ENCODE measurements at places on chromosomes 11 and 22.

GRCh38 chr11:72755713-72756285 is 3.6 kb upstream of the ARAP1 start:
- no peak for DNase-seq

GRCh38 chr11:105573091-105573490 is 36.8 kb upstream of the GRIA4 start:
- DNase-seq: no peak

GRCh38 chr11:34775417-34775888 is 140.7 kb downstream of the APIP start:
- no peak for DNase-seq

- no peak for DNase-seq
Measured at GRCh38 chr11:62104816-62105653, 18.8 kb upstream of the INCENP start.

- DNase-seq: no peak
Measured at GRCh38 chr11:103892603-103893002, 143.8 kb upstream of the DDI1 start.

DNA sequence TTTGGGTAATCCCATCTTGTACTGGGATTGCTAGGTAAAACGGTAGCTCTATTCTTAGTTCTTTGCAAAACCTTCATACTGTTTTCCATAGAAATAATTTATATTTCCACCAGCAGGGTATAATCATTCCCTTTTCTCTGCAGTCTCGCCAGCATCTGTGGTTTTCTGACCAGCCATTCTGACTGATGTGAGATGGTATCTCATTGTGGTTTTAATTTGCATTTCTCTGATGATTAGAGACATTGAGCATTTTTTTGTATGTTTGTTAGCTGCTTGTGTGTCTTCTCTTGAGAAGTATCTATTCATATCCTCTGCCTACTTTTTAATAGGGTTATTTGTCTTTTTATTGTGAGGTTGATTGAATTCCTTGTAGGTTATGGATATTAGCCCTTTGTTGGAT is 220.9 kb downstream of the PGR start:
- DNase-seq: no peak

- no peak for DNase-seq
Measured at GRCh38 chr11:46718155-46719019, 626 bp upstream of the F2 start.

DNA sequence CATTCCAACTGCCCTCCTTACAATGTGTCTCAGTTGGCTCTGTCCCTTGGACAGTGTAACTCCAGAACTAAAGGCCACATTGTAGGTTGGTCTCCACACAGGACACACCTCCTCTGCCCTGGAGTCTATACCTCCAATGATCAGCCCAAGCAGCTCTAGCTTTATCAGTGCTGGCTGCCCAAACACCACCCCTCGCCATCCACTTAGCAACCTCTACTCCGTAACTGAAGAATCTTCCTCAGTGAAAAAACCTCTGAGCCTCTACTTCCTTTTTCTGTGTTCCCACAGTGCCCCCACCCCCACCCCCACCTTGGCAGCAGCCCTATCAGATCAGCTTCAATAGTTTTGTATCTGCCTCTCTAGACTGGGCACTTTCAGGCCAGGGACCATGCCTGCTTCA is 33.4 kb downstream of the SERPINH1 start:
- no peak for DNase-seq

DNA sequence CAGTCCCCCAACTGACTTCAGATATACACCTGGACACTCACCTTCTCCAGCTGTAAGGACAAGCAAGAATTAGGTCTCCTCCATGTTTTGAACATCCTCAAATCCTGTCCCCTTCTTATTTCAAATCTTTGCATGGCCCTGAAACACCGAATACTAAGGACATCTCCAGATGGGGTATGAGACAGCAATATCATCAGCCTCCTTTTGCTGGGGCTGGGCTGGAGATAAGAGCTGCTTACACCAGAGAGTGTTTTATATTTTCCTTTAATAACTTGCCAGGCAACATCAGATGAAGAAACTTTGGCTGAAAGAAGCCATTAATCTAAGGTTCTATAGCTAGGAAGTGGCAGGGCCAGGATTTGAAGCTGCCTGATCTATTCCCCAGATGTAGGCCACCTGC is 21.6 kb downstream of the TUG1 start:
- no peak for DNase-seq

- no peak for DNase-seq
Measured at GRCh38 chr11:90629229-90629806, 406.5 kb upstream of the CHORDC1 start.

- no peak for DNase-seq
Measured at GRCh38 chr11:26762089-26762488, 40.2 kb upstream of the SLC5A12 start.

GRCh38 chr11:9834291-9834690 is 170.4 kb downstream of the SWAP70 start:
- no peak for DNase-seq

GRCh38 chr22:28402539-28402938 is 277.1 kb downstream of the TTC28 start:
- no peak for DNase-seq

DNA sequence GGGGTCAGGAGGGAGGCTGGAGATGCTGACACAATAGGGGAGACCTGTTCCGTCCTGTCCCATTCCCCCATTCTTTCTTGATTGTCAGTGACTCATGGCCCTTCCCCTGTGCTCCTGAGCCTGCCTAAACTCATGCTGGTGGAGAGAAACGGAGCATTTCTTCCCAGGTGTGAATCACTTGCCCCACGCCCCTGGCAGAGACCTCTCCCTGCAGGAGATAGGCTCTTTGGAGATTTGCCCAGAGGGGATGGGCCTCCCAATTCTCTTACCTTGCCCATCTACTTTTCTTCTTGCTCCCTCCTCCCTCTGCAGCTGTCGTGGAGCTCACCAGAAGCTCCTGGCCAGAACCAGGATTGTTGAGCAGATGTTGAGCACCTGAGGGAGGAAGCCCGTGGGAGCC is 121.9 kb upstream of the OR9Q1 start:
- no peak for DNase-seq

DNA sequence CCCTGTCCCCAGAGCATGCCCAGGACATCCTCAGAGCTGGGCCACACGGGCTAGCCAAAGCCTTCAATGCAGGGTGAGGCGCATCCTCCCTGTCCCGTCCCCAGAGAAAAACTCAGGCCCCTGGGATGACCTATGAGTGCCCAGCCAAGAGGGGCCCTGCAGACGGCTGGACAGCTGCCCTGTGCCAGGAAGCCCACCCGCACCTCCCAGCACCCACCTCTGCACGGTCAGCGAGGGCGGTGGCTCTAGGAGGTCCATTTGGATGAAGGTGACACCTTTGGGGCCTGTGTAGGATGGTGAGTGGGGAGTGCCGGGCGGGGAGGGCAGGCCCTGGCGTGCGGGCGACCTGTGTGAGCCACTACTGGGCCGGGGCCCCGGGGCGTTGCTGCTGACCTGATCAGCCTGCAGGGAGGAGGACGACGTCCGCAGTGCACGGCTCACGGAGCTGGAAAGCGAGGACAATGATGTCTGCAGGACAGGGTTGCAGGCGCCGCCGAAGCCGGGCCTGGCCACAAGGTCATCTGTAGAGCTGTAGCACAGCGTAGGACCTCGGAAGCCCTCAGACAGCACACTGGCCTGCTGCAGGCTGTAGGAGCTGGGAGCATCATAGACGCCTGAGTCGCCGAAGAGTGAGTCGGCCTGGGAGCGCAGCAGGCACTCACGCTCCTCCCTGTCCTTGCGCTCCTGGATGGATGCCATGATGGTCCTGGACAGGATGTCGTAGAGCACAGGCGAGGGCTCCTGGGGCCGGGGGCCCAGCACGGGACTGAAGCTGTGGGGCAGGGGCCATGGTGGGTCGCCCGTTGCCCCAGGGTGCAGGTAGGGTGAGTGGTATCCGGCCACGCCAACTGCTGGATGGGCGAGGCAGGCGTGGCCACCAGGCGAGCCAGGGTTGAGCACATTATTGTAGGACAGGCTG is 180.5 kb downstream of the IGLL1 start:
- DNase-seq: no peak

DNA sequence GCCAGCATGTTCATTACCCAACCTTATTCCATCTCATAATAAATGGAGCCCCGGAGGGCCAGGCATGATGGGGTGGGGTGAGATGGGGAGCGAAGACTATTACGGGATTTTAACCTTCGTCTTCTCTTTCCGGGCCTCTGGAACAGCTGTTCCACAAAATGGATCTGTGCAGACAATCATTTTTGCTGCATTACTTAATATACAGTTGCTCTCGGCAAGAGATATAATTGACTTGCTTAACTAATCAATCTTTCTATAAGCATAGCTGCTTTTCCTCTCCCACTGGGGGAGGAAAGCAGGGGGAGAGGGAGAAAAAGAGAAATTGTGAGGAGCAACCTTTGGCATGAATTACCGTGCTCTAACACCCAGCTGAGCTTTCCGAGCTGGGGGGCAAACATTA is 440.4 kb downstream of the BUD13 start:
- no peak for DNase-seq

- no peak for DNase-seq
Measured at GRCh38 chr11:12266132-12266531, 111.2 kb upstream of the PARVA start.

DNA sequence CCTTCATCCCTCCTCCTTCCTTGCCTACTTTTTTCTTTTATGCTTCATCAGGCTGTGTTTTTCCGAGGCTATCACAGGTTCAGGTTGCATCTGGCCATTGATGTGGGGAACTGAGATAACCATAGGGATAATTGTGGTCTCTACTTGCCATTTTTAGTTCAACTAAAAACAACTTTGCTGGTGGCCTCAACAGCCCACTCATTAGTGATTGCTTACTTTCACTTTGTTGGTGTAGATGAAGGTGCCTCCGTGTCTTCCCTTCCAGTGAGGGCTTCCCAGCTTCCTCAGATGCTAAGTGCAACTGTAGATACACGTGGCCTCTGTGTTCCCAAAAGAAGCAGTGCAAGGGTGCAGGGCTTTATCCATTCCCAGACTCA is 35.0 kb downstream of the KCNJ1 start:
- DNase-seq: no peak

GRCh38 chr11:126114486-126115126 is 51.9 kb upstream of the CDON start:
- no peak for DNase-seq

DNA sequence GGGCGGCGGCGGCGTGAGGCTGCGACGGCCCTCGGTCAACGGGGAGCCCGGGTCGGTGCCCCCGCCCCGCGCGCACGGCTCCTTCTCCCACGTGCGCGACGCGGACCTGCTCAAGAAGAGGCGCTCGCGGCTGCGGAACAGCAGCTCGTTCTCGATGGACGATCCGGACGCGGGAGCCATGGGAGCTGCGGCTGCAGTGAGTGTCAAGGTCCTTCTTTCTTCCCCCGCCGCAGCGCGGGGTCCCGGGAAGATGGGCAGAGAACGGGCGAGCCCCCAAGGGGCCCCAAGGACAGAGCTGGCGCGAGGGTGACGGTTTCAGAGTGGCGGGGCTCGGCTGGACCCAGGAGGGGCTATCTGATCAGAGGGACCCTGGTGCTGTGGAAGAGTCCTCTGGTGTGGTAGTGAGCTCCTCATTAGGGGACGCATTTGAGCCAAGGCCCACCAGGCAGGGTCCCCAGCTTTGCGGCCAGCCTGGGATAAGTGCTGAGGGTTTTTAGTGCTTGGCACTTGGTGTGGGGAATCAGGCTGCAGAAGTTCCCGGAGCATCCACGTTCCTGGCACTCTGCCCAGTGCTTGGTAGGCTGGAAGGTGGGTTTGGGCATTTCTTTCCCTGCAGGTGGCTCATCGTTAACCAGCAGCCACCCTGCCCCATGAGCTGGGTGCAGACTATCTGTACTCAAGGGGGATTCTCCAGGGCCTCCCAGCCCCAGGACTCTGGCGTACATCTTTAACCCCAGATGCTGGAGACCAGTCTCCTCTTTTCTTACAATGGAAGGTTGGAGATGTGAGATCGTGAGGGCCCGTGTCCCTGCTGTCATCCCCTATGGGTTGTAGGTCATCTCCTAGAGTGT is 9.8 kb downstream of the EHBP1L1 start:
- no peak for DNase-seq

DNA sequence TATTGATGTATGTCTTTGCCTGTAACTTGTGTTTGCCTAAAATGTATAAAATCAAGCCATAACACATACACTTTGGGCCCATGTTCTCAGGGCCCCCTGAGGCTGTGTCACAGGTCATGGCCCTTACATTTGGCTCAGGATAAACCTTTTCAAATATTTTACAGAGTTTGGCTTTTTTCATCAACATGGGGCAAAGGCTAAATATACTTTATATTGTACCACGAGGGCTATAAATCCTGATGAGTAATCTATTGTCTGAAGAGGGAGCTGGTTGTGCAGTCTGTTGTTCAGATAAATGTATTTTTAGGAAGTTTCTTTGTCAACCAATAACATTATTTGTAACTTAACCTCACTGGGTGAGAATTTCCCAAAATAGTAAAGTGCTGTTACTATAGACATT is 404.6 kb upstream of the DDI1 start:
- DNase-seq: no peak

- DNase-seq: no peak
Measured at GRCh38 chr22:40641269-40641668, 4.8 kb upstream of the MRTFA start.

GRCh38 chr11:103228807-103229206 is 119.6 kb downstream of the DYNC2H1 start:
- no peak for DNase-seq

- no peak for DNase-seq
Measured at GRCh38 chr22:42928969-42929837, 72.1 kb upstream of the ARFGAP3 start.

DNA sequence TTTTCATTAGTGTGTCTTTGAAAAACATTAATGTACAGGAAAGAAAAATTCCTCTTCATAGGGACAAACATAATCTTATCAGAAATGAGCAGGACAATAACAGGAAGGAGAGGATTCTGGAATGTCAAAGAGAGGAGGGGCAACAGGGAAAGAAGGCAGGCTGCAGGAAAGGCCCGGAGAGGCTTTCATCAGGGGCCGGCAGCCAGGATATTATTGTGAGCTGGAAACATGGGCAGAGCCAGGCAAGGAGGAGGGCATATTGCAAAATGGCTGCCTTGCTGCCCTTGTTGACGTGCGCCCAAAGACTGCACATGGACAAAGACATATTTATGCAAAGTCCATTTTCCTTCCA is 433.7 kb downstream of the ETS1 start:
- DNase-seq: no peak

DNA sequence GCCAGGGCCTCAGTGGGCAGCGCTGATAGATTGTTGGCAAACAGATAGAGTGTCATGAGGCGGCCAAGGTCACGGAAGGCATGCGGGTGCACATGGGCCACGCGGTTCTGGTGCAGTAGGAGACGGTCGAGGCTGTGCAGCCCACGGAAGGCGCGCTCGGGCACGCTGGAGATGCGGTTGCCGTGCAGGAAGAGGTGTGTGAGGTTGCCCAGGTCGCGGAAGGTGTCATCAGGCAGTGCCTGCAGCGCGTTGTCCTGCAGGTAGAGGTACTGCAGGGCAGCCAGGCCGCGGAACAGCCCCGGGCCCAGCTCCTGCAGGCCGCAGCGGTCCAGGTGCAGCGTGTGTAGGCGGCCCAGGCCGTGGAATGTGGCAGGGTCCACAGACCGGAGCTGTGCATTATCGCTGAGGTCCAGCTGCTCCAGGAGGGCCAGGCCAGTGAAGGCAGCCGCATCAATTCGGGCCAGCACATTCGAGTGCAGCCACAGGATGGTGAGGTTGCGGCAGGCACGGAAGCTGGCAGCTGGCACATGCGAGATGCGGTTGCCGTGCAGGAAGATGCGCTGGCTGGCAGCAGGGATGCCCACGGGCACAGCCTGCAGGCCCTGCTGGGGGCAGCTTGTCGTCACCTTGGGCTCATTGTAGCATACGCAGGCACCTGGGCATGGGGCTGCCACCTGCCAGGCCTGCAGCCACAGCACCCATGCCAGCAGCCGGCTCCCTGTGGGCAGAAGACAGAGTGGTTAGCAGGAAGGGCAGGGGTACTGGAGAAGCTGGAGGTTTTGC is 25.5 kb downstream of the RTN4R start:
- DNase-seq: peak; percentile 18
